ENCODE measurements at places on chromosomes 7 and 10.

DNA sequence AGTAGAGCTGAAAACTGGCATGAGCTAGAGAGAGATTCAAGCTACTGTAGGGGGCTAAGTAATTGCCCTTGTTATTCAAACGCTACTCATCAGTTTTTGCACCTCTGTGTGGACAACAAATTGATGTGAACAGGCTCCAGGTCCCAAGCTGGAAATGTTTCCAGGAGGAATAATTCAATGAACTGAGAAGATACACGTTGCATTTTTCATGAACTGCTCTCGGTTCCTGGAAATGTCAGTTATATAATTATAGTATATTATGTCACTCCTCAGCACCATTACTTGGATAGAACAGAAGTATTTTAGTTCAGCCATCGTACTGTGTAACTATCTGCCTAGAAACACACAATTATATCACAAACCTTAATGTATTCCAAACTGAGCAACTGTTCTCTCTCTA lies 65.9 kb upstream of the A1CF start:
- no peak for DNase-seq

- no peak for DNase-seq
Measured at GRCh38 chr7:90232430-90232829, 12.5 kb upstream of the CFAP69 start.

DNA sequence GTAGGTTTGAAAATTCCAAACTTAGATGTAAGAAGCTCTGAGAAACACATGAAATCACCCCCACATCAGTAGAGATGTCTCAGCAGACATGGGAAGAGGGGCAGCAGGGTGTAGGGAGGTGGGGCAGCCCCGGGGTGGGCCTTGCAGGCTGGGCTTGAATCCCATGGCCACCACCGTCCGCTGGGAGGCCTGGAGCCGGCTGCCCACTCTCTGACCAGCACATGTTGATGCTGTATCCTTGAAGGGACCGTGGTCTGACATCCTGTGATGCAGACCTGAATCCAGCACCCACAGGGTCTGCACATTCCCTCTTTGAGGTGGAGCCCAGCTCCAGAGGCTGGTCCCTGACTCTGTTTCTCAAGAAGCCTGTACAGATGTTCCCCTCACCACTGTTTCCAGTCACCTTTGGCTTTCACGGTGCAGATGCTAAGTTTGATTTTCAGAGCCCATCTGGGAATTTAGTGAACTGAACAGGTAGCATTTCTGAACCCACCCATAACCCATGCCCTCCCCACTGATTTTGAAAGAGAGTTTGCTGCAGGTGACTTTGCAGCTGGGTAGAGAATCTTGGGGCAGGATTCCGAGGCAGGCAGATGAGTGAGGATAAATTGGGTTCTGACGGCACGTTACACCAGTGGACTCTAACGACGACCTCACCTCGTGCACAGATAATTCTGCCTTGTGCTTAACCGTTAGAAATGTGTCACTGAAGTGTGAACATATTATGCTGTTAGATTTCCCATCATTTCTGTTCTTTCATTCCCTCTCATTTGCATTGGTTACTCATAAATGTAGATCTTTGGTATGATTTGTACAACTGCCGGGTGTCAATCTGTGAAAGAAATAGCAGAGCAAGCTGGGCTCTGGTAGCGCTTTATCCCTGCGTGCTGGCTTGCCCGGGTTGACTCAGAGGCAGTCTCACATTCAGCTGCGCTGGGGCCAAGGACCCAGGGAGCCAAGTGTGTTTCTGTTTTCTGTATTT lies 45.7 kb downstream of the IKZF1 start:
- peak; percentile 97 for DNase-seq

- no peak for DNase-seq
Measured at GRCh38 chr7:64892116-64892515, 11.0 kb upstream of the ZNF273 start.

GRCh38 chr10:33095867-33096815 lies 138.1 kb upstream of the ITGB1 start:
- DNase-seq: no peak

- no peak for DNase-seq
Measured at GRCh38 chr10:119198438-119198837, 8.9 kb upstream of the GRK5 start.

DNA sequence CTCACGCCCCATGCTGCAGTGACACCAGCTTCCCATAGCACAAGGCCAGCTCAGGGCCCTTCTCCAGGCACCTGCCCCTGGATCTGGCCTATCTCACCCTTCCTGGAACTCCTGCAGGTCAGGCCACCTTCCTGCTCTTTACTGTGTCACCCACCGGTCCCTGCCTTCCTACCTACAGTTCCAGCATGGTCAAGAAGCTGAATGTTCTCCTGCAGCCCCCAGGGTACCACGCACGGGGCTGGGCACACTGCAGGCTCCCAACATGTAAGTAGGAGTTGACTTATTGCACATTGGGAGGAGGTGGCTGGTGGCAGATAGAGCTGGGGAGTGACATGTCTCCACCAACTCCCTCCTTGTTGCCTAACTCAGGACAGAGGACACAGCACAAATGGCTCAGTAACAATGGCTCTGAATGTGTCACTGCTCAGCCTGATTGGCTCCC lies 14.5 kb downstream of the ITPRIP start:
- no peak for DNase-seq

DNA sequence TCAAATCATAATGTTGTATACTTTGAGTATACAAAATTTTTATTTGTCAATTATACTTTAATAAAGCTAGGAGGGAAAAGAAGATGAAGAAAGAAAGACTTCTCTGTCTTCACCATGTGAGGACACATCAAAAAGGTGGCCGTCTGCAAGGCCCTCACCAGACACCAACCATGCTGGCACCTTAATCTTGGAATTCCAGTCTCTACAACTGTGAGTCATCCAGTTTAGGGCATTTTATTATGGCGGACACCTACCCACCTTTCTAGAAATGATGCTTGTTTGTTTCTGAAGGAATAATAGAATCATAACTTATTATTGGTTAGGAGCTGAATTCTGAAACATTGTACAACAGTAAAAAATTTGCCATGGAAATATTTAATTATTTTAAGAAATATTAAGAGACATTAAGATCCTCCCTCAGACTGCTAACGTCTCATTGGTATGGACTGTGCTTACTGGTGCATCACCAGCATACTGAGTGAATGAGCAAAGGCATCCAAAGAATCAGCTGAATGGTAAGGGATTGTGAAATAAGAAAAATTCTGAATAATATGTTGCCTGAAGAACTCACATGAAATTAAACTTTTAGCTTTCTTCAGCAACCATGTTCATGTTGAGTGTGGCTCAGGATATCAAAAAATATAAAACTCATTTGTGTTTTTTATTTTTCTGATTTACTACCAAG lies 536.6 kb downstream of the HTR7 start:
- no peak for DNase-seq

DNA sequence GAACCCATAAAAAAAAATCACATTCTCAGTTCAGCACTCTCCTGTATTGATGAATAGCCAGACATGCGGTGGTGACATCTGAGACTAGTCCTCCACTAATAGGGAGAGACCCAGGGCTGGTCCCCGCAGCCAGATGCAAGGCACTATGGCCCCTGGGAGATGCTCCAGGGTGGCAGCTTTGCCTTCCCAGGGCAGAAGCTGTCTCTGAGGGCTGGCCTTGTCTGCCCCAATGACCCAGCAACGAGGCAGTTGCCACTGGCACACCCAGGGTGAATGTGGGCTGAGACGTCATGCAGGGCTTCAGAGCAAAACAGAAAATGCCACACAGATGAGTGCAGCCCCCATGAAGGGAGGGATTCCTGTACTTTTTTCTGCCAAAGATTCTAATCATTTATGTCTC lies 50.1 kb upstream of the GDF10 start:
- no peak for DNase-seq

- DNase-seq: no peak
Measured at GRCh38 chr10:88913788-88914187, 33.7 kb downstream of the STAMBPL1 start.

- no peak for DNase-seq
Measured at GRCh38 chr7:155109121-155109520, 39.0 kb downstream of the HTR5A start.

DNA sequence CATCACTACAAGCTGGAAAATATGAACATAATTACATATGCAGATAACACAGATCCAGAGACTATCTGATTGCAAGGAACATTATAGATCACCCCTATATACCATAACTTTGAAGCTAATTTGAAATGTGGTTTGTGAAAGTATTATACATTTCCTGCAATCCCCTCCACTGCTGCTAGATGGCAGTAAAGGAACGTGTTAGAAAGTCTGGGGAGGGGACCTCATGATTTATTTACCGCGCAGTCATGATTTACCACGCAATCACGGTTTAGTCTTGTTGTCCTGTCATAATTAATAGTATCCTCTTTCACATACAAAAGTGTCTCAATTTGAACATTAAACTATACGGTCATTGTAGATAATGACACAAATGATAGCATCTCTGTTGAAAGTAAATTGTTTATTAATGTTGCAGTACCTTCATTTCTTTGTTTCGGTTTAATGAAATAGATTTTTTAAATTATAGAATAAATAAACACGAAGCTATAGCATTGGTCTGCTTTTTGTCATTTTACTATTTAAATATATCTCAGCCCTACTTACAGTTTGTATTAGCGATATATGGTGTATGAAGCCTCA lies 145.3 kb upstream of the PRSS1 start:
- peak; percentile 62 for DNase-seq

DNA sequence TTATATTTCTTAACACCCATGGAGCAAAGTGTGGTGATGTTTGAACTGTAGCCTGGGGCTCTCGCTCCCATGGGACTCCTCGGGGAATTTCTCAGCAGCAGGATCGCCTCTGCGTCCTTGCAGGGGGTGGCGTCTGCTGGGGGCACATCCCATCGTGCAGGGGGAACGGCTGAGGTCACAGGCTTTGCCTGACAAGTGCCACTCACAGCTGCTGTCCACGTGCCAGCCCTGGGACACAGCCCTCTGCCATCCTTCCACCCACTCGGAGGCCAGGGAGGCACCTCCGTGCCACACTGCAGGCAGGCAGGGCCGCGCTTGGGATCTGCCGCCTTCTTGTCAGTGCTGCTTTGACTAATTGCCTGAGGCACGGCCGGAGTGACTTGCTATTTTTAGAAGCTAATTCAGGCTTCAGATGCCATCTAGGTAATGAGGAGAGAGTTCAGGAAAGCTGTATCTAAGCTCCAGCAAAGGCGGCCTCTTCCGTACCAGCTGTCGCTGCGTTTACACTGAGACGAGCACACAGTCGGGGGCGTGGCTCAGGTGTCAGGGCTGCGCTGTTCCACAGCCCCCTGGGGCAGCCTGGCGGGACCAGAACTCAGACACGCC lies 45.7 kb downstream of the PITRM1 start:
- no peak for DNase-seq

- DNase-seq: no peak
Measured at GRCh38 chr10:6049031-6049400, 13.2 kb downstream of the IL2RA start.

GRCh38 chr7:134622303-134622995 lies 24.2 kb upstream of the BPGM start:
- no peak for DNase-seq

- no peak for DNase-seq
Measured at GRCh38 chr10:4057021-4057420, 272.0 kb upstream of the KLF6 start.

DNA sequence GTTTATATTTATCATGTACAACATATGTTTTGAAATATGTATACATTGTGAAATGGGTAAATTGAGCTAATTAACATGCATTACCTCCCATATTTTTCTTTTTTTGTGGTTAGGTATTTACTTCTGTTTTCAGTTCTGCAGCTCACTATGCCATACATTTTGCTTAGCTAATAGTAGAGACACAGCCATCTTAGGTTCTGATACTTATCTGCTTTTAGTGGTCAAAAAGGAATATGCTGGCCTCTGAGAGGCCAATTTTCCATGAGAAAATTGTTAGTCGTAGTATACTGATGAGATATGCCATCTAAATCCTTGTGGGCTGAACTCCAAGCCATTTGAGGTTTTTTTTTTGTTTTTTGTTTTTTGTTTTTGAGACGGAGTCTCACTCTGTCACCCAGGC lies 31.0 kb downstream of the SGPL1 start:
- DNase-seq: no peak

- no peak for DNase-seq
Measured at GRCh38 chr10:103968441-103969391, 1.8 kb downstream of the SLK start.

DNA sequence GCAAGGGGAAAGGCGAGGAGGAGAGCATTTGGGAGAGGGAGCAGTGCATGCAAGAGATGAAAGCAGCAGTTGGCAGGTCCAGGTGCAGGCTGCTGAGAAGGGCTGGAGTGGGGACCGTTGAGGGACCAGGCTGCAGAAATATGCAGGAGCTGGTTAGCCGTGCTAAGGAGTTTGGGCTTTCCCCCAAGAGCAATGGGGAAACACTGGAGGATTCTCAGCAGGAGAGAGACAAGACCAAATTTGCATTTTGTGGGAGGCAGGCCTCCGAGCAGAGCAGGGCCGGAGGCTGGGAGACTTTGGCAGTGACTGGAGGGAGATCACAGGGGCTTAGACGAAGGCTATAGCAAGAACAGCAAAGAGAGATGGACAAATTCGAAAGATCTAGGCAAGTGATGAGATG lies 11.8 kb downstream of the BTBD16 start:
- DNase-seq: no peak

DNA sequence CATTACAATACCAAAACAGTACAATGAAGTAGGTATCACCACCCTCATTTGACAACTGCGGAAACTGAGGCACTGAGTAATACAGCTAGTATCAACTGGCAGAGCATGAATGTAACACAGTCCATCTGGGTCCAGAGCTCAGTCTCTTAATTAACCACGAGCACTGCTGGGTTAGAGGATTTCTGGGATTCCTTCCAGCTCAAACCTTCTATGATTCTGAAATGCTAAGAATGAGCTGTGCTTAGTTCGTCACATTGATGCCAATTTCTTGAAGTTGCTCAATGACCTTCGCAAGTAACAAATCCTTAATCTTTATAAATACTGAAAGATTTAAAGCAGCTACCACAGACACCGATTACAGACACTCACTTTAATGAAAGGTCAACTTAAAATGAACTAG lies 62.5 kb downstream of the SGMS1 start:
- no peak for DNase-seq

- DNase-seq: no peak
Measured at GRCh38 chr10:35872671-35873070, 230.6 kb upstream of the FZD8 start.

- no peak for DNase-seq
Measured at GRCh38 chr10:52573347-52573746, 199.2 kb downstream of the MBL2 start.

DNA sequence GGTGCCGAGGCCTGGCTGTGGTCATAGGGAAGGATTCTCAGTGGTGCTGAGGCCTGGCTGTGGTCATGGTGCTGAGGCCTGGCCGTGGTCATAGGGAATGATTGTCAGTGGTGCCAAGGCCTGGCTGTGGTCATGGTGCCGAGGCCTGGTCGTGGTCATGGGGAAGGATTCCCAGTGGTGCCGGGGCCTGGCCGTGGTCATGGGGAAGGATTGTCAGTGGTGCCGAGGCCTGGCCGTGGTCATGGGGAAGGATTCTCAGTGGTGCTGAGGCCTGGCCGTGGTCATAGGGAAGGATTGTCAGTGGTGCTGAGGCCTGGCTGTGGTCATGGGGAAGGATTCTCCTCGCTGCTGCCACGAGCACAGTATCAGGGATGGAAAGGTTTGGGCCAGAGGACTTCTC lies 327.3 kb downstream of the ADARB2 start:
- DNase-seq: no peak

GRCh38 chr7:54559401-54559800 lies 17.2 kb downstream of the VSTM2A start:
- DNase-seq: no peak

GRCh38 chr7:116598278-116598677 lies 73.4 kb downstream of the CAV1 start:
- no peak for DNase-seq

GRCh38 chr7:135409845-135410542 lies 99.9 kb downstream of the CNOT4 start:
- peak; percentile 24 for DNase-seq

GRCh38 chr7:157694376-157694665 lies 357.5 kb downstream of the DNAJB6 start:
- DNase-seq: no peak
